Left lung (tissue), 14 donors: ENCODE measurements at places on chromosomes 16 and 17. TPM values are rescaled to one million over a fixed set of nuclear protein-coding genes. Genes with fewer than 3 reads are reported as not detected.

The KRT33B gene
- total RNA-seq, result not detected

The GRAP gene
- total RNA-seq, result 5.4 TPM

The GUCY2D gene
- 1.1 TPM for total RNA-seq

The STH gene
- not detected for total RNA-seq

The SLC43A2 gene
- 87.9 TPM for total RNA-seq

The MEFV gene
- total RNA-seq, result 2.4 TPM

The RNF43 gene
- 6.8 TPM for total RNA-seq

DNA sequence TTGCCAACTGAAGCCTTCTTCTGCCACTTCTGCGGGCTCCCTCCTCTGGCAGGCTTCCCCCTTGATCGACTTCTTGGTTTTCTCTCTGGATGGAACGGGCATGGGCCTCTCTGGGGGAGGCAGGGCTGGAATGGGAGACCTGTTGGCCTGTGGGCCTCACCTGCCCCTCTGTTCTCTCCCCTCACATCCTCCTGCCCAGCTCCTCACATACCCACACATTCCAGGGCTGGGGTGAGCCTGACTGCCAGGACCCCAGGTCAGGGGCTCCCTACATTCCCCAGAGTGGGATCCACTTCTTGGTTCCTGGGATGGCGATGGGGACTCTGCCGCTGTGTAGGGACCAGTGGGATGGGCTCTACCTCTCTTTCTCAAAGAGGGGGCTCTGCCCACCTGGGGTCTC, 6.5 kb upstream of the LASP1NB start:
- peaks cover 5% of the 10 kb centered on the region for H3K4me1 ChIP-seq
- DNase-seq, result no peak
- peaks cover 70% of the 10 kb centered on the region for H3K36me3 ChIP-seq
- no peaks in the 10 kb centered on the region for H3K27me3 ChIP-seq
- no peak overlapping the region for H3K27ac ChIP-seq
- no peak overlapping the region for H3K4me3 ChIP-seq

DNA sequence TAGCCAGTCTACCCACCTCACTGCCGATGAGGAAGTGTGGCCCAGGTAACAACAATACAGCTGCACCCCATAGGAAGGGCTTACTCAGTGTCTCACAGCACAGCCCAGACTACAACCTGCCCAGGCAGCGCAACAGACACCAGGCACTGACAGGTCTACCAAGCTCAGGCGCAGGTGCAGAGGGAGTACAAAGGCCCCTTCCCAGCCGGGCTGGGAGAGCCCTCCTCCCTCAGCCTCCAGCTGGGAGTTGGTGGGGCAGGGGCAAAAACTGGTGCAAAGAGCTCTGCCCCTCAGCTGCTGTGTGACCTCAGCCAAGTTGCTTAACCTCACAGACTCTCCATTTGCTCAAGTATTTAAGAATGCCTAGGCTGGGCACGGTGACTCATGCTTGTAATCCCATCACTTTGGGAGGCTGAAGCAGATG, 112.6 kb upstream of the LHX1 start:
- peaks cover 19% of the 10 kb centered on the region for H3K27me3 ChIP-seq
- H3K4me1 ChIP-seq, result no peaks in the 10 kb centered on the region
- no peak overlapping the region for H3K4me3 ChIP-seq
- H3K36me3 ChIP-seq, result no peaks in the 10 kb centered on the region
- DNase-seq, result no peak

DNA sequence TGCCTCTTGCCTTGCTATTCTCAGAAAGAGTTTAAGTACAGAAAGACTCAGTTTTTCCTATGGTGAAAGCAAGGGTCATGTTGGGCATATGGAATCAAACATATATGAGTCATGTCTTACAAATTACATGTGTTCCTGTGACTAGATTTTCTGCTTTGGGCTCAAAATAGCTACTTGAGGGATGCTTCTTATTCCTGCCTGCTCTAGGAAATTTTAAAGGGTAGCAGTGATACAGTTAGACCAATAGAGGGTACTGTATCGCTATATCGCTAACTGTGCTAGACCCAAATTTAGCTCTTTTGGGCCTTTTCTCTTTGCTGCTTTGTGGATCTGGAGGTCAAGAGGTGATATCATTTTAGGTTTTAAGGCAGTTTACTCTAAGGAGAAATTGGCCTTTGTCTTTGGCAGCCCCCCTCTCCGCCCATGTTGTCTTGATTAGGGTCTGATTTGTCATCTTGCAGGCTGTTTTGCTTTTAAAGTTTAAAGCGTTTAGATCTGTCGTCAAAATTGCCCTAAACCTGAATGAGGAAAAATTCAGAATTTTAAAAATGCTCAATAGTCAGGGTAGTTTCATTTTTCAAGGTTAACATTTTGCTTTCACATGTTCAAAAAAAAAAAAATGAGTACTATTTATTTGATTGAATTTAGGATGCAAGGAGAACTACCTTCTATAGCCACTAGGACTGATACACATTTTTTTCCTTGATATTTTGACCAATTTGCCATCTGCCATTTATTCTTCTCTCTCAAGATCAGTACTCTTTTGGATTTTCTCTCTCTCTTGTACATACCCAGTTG, 8.8 kb downstream of the NFATC3 start:
- no peaks in the 10 kb centered on the region for H3K36me3 ChIP-seq
- H3K4me3 ChIP-seq, result no peak overlapping the region
- no peaks in the 10 kb centered on the region for H3K27me3 ChIP-seq

DNA sequence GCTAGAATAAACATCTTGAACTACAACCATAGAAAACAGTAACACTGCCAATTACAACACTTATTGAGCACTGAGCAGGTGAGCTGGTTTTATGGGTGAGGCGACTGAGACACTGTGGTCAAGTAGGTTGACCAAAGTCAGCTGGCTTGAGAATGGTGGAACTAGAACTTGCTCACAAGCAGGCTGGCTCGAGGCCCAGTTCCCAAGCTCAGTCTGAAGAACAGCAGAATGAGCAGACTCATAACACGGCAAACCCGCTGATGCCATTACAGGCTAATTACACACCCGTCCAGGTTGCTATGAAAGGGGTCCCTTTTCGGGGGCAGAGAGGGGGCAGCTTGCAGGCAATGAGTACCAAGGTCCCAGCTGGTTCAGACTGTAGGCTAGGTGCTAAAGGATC, 6.5 kb downstream of the ZZEF1 start:
- peaks cover 65% of the 10 kb centered on the region for H3K4me1 ChIP-seq
- DNase-seq, result no peak
- no peaks in the 10 kb centered on the region for H3K27me3 ChIP-seq
- peaks cover 13% of the 10 kb centered on the region for H3K36me3 ChIP-seq

DNA sequence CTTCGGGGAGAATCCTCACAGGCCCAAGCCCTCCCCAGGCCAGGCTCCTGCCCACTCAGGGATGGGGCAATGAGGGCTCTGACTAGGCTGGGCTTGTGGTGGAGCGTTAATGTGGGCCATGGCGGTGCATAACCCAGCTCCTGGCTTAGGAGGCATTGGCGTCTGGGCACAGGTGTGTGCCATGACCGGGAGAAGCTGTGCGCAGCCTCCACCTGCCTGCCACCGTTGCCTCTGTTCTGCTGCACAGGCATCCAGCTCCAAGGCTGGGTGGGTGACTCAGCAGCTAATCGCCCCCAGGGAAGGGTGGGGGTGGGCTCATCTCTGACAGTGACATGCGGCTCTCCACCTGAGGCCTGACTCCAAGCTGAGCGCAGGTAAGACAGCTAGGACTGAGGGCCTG, 3.5 kb upstream of the ARHGAP27 start:
- H3K27ac ChIP-seq, result no peak overlapping the region
- no peaks in the 10 kb centered on the region for H3K36me3 ChIP-seq
- DNase-seq, result peak; percentile 47
- peaks cover 14% of the 10 kb centered on the region for H3K4me1 ChIP-seq
- no peak overlapping the region for H3K4me3 ChIP-seq
- no peaks in the 10 kb centered on the region for H3K27me3 ChIP-seq

DNA sequence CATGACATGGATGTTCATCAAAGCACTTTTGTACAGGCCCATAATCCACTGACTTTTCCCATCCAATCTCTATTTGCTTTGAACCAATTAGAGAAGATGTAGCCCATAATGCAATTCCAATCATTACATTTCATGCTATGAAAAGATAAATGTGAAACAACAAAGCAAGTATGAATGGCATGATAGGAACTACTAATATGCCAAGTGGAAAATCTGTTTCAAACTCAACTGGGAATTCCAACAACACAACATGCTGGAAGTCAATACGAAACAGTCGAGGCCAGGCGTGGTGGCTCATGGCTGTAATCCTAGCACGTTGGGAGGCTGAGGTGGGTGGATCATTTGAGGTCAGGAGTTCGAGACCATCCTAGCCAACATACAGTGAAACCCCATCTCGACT, 39.6 kb upstream of the TMEM97 start:
- H3K4me3 ChIP-seq, result no peak overlapping the region
- no peaks in the 10 kb centered on the region for H3K4me1 ChIP-seq
- no peak for DNase-seq

GRCh38 chr16:20344611-20345010, 7.9 kb downstream of the UMOD start:
- no peaks in the 10 kb centered on the region for H3K4me1 ChIP-seq
- H3K4me3 ChIP-seq, result no peak overlapping the region
- DNase-seq, result no peak
- H3K27ac ChIP-seq, result no peak overlapping the region
- no peaks in the 10 kb centered on the region for H3K36me3 ChIP-seq
- peaks cover 25% of the 10 kb centered on the region for H3K27me3 ChIP-seq

GRCh38 chr17:63918305-63918704, 334 bp downstream of the GH1 start:
- H3K36me3 ChIP-seq, result no peaks in the 10 kb centered on the region
- no peaks in the 10 kb centered on the region for H3K4me1 ChIP-seq

- H3K4me1 ChIP-seq, result no peaks in the 10 kb centered on the region
- H3K4me3 ChIP-seq, result no peak overlapping the region
- H3K36me3 ChIP-seq, result no peaks in the 10 kb centered on the region
These were observed 1480.2 kb upstream of the CDH8 start for GRCh38 chr16:63516394-63516793.

DNA sequence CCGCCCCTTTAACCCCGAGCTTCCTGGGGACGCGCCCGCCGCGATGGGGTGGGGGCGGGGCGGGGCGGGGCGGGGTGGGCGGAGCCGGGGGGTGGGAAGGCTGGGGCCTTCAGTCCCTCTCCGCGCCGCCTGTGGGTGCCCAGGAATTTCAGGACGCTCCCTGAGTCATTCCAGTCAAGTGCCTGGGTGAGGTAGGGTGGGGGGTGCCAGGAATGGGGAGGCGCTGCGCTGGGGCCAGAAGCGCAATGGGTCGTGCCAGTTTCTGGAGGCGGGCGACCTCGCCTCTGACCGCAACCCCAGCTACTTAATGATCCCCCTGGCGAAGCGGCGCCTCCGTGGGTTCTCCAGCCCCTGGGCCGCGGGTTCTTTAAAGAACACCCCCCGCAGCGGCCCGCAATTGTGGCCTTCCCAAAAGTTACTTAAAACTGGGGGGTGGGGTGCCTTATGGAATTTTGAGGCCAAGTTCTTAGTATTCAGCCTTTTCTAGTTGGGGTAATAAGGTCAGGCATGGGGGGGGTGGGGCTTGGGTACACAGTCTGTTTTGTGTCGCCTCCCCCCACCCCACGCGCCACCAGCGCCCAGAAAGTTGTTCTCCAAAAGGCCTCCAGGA, 826 bp upstream of the GSE1 start:
- peak overlapping the region; percentile 62 for H3K4me3 ChIP-seq
- peak; percentile 91 for DNase-seq
- H3K36me3 ChIP-seq, result no peaks in the 10 kb centered on the region
- peak overlapping the region; percentile 91 for H3K27ac ChIP-seq

- peak within 1 kb of the TSS; percentile 91 for H3K4me3 ChIP-seq
- peaks cover 11% of the 10 kb centered on the region for H3K4me1 ChIP-seq
- H3K36me3 ChIP-seq, result peaks cover 33% of the 10 kb centered on the region
- peak; percentile 100 for DNase-seq
These were observed at the start of gene NOB1 for GRCh38 chr16:69754469-69755310. Gene NOB1, minus strand, starts transcription at chr16:69754926. Its CDS starts 16 bp downstream, at chr16:69754910.

DNA sequence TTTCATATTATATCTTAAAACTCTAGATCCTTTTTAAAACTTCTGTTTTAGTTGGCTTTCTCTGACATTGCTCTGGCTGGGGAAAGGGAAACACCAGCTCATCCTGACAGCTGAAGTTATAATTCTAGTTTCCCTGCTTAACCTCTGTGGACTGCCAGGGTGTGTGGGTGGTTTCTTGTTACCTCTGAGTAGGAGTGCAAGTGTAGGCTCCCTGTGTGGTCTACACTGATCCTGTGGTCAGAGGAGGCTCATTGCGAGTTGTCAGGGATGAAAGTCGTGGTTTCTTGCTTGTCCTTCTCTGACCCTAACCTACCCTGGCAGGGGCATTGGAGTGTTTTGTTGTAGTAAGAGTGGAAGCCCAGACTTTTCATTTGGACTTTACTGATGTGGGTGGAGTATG, 221.0 kb downstream of the UTP18 start:
- no peaks in the 10 kb centered on the region for H3K4me1 ChIP-seq
- no peaks in the 10 kb centered on the region for H3K27me3 ChIP-seq
- H3K27ac ChIP-seq, result no peak overlapping the region
- DNase-seq, result no peak

DNA sequence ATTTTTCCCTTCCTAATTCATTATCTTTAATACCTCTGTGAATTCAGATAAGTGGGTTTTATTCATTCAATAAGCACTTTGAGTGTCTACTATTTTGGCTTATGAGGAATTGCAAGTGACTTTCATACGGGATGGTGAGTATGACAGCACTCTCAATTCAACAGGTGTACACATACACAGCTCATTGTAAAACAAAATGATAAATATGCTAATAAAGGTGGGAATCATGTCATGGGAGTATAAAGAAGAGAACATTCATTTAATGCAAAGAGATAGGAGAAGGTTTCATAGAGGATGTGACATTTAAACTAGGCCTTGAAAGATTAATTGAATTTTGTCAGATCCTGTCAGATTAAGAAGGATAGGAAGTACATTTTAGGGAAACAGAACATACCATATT, 19.4 kb downstream of the NACA2 start:
- no peak overlapping the region for H3K4me3 ChIP-seq
- no peaks in the 10 kb centered on the region for H3K27me3 ChIP-seq
- no peak for DNase-seq
- H3K27ac ChIP-seq, result no peak overlapping the region
- H3K4me1 ChIP-seq, result no peaks in the 10 kb centered on the region

DNA sequence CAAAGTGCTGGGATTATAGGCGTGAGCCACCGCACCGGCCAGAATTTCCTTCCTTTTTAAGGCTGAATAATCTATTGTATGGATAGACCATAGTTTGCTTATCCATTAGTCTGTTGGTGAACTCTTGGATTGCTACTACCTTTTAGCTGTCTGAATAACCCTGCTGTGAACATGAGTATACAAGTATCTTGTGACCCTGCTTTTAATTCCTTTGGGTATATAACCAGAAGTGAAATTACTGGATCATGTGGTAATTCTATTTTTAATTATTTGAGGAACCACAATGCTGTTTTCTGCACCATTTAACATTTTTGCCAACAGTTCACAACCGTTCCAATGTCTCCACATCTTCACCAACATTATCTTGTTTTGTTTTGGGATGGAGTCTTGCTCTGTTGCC, 4.6 kb upstream of the OTOA start:
- H3K4me3 ChIP-seq, result no peak overlapping the region
- no peaks in the 10 kb centered on the region for H3K36me3 ChIP-seq
- H3K4me1 ChIP-seq, result peaks cover 41% of the 10 kb centered on the region
- H3K27ac ChIP-seq, result no peak overlapping the region
- H3K27me3 ChIP-seq, result peaks cover 14% of the 10 kb centered on the region

DNA sequence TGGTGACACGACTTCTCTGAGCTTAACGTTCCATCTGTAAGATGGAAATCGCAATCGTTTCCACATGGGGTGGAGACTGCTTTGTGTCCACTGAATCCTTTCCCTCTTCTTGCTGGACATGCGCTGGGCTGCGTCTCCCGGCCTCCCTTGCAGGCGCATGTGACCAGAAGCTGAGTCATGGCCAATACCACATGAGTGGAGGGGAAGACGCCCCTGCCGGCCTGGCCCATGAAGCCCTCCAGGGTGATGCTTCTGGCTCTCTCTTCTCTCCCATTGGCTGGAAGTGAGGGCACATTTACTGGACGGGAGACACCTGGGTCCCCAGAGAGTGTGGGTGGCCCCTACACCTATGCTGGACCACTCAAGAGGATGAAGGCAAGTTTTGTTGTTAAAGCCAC, 71.1 kb downstream of the DYNLRB2 start:
- H3K27ac ChIP-seq, result no peak overlapping the region
- H3K27me3 ChIP-seq, result no peaks in the 10 kb centered on the region
- H3K36me3 ChIP-seq, result peaks cover 34% of the 10 kb centered on the region
- no peaks in the 10 kb centered on the region for H3K4me1 ChIP-seq
